ENCODE measurements at places on chromosomes 7 and 10. TPM values are rescaled to one million over a fixed set of nuclear protein-coding genes. Genes with fewer than 3 reads are reported as not detected.

The FAS gene
- 47.3 TPM for total RNA-seq

The SPDYE2B gene
- total RNA-seq = not detected

The ACHE gene
- total RNA-seq = 0.64 TPM

The PSMG3 gene
- total RNA-seq = 45.4 TPM

The ACTL6B gene
- not detected for total RNA-seq

The CACNA2D1 gene
- 79.4 TPM for total RNA-seq

The INMT gene
- 26.2 TPM for total RNA-seq

The PNLIPRP1 gene
- total RNA-seq = not detected

The HIPK2 gene
- total RNA-seq = 31.1 TPM

The ANXA11 gene
- 102 TPM for total RNA-seq

The DGKI gene
- 2.9 TPM for total RNA-seq

The SPDYE5 gene
- total RNA-seq = not detected

GRCh38 chr10:128440513-128441160 lies 314.4 kb upstream of the MKI67 start:
- DNase-seq = no peak

DNA sequence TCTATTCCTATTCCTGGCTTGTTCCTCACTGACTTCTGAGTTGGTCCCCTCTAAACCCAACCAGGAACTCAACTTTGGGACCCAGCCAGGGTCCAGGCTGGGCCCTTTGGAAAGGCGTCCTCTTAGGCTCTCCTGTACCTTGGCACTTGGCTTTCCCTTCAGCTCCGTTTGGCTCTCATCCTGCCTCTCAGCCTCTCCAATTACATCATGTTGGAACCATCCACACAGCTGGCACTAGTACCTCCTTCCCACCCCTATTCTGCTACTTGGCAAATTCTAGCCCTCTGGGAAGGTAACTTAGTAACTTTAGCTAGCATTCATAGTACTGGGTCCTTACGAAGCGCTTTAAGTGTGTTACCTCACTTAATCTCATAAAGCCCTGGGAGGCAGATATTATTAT lies 205.3 kb upstream of the HABP2 start:
- peak; percentile 77 for DNase-seq

GRCh38 chr10:44674536-44675386 lies 236.4 kb upstream of the TMEM72 start:
- no peak for DNase-seq

- DNase-seq = no peak
These were observed 88.6 kb downstream of the SPAG6 start for GRCh38 chr10:22433875-22434274.

DNA sequence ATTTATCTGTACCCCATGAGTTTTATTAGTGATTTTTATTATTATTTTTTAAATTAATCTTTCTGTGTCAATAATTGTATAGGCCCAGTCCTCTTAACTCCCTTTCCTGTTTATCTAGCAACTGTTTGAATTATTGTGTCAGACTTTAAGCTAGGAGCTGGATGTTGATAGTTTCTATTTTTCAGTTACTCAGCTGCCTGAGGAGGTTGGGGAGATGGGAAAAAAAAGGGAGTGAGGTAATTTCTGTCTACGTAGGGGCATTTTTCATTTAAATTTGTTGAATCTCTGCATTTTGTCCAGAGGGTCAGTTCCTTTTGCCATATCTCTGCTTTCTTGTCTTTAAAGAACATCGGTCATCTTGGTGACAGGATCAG lies 5.0 kb upstream of the ZNF518A start:
- DNase-seq = no peak

GRCh38 chr7:77413128-77413527 lies 3.0 kb downstream of the GSAP start:
- DNase-seq = no peak

GRCh38 chr10:110324805-110325280 lies 20.1 kb upstream of the SMNDC1 start:
- no peak for DNase-seq

- no peak for DNase-seq
These were observed 71.3 kb downstream of the AP3M1 start for GRCh38 chr10:74079028-74079935.

DNA sequence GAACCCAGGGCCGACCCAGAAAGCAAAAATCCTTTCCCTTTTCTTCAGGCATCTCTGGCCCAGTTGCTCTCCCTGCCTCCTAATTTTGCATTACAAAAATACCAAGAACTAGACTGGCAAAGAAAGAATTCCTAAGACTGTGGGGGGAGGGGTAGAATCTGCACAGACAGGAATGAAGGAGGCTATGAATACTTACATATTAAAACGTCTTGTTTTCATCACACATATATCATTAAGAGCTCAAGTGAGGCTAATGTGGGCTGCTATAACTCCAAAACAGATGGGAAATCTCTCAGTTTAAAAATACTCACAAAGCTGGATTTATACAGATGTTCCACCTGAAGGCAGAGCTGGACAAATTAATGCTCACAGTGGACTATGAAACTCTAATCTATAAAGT lies 29.2 kb upstream of the MKX start:
- no peak for DNase-seq

GRCh38 chr7:32108651-32109050 lies 38.4 kb upstream of the PDE1C start:
- DNase-seq = no peak

GRCh38 chr7:26398756-26399509 lies 107.3 kb downstream of the SNX10 start:
- DNase-seq = peak; percentile 68

- no peak for DNase-seq
These were observed 241.2 kb downstream of the DNAJB9 start for GRCh38 chr7:108810756-108811385.

DNA sequence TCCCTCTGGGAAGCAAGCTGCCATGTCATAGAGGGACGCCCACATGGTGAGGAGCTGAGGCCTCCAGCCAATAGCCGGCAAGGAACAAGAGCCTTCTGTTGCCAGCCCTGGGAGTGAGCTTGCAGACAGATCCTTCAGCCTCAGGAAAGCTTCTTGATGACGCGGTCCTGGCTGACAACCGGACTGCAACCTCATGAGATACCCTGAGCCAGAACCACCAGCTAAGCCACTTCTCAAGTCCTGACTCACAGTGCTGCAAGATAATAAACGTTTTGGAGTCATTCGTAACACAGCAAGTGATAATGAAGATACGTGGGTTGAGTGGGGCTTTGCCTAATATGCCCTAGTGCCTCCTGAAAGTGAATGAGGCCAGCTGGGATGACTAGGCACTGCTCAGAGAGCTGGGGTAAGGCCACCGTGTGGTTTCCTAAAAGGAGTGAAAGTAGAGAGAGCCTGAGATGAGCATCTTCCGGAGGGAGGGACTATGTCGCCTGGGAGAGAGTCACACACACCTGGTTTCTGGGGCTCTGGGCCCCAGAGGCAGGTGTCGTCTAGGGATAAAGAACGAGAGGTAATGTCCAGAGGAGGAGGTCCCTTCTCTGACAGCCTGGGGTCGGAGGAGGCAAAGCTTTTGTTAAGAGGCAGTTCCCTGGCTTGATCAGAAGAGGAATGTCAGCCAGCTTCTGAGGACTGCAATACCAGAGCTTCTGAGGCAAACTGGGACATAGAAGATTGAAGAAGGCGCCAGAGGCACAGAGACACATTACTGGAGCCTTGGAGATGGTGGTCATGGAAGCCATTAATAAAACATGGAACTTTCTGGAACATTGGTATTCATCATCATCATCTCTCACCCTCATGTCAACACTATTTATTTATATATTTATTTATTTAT lies 53.6 kb downstream of the PYROXD2 start:
- peak; percentile 71 for DNase-seq

DNA sequence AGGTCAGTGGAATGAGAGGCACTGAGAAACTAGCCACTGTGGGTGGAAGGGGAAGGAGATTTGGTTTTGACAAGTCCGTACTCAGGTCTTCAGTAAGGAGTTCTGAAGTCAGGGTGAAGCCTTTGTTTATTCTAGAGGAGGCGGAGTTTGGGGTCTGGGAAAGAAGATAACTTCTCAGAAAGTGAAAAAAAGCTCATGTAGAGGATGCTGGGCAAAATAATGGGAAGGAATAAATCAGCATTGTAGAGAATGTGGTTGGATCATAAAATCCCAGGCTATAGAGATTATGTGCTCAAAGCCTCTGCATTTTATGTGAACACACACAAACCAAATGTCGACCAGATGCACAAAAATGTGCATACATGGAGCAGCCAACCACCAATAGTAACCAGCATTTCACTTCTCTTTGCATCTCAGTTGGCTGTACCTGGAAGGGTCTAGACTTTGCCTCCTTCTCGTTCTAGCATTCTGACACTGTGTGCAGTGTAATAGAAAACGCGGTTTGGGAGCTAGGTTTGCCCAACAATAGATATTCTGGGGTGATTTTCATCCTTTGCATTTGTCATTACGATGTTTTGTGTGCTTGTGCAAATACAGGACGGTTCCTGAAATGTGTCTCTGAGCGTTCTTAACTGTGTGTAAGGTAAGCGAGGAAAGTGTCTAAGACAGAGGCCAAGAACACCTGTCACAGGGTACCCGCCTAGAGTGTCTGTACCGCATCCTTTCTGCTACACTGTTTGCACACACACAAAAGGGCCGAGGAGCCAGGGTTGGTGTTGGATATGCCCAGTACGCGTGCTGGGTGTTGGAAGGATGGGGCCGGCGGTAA lies 603 bp upstream of the HECW1 start:
- no peak for DNase-seq

DNA sequence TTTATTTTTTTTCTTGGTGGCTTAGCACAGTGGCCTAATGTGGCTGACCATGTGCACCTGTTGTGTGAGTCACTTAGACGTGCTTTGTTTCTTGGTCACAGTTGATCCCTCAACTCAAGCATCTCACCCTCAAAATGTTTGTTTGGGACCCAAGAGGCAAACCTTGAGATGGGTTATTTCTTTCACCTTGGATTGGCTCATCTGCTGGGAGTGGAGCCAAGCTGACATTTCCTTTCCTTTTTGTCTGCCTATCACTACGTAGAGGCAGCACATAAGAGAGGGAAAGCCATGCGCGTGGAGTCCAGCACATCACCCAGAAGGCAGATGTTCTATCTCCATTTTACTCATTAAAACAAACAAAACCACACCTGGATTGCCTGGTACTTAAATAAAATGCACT lies 6.4 kb upstream of the PRKCQ start:
- DNase-seq = no peak

All from breast epithelium (tissue), 4 donors.